ENCODE measurements at places on chromosomes 2 and 18.

- H3K4me1 ChIP-seq: no peaks in the 10 kb centered on the region
- H3K36me3 ChIP-seq: no peaks in the 10 kb centered on the region
- no peaks in the 10 kb centered on the region for H3K27me3 ChIP-seq
- no peak for DNase-seq
- H3K4me3 ChIP-seq: no peak overlapping the region
Observed at GRCh38 chr2:18467749-18468360, 92.6 kb downstream of the RDH14 start.

GRCh38 chr18:31943878-31944816 lies 1.2 kb upstream of the TRAPPC8 start:
- no peak for DNase-seq
- H3K4me3 ChIP-seq: peak overlapping the region; percentile 100
- H3K27me3 ChIP-seq: no peaks in the 10 kb centered on the region
- peaks cover 53% of the 10 kb centered on the region for H3K4me1 ChIP-seq
- peak overlapping the region; percentile 96 for H3K27ac ChIP-seq

DNA sequence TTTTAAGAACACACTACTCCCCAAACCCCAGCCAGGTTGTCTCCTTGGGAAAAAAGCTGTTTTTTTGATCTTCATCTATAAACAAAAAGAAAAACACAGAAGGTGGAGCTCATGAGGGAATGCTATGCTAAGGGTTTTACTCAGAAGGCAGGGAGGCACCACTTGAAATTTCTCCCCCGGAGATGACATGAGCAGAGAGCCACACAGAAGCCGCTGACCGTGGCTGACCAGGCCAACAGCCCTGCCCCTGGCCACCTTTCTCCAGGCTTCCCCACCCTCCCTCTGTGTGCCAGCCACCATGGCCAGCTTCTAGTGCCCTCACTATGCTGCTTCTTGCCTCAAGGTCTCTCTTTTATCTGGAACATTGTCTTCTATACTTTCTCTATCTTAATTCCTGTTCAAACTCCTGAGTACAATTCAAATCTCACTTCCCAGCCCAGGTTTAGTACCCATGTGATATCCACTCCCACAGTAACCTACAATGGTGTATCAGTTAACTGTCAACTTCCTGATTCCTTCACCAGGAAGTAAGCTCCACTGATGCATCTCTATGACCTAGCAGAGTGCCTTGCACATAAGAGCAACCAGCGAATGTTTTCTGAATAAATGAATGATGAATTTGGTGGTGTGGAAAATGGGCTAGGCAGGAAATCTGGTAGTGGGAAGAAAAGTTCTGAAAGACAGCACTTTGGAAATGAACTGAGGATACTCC lies 15.3 kb downstream of the LAPTM4A start:
- peak overlapping the region; percentile 36 for H3K27ac ChIP-seq
- no peak for DNase-seq
- no peaks in the 10 kb centered on the region for H3K27me3 ChIP-seq
- H3K4me1 ChIP-seq: no peaks in the 10 kb centered on the region
- H3K36me3 ChIP-seq: peaks cover 81% of the 10 kb centered on the region
- no peak overlapping the region for H3K4me3 ChIP-seq

GRCh38 chr2:216837740-216838139 lies 22.1 kb downstream of the TNP1 start:
- H3K27me3 ChIP-seq: no peaks in the 10 kb centered on the region
- DNase-seq: no peak
- H3K36me3 ChIP-seq: no peaks in the 10 kb centered on the region
- no peak overlapping the region for H3K27ac ChIP-seq
- H3K4me3 ChIP-seq: no peak overlapping the region

- DNase-seq: no peak
- H3K36me3 ChIP-seq: peaks cover 26% of the 10 kb centered on the region
- no peaks in the 10 kb centered on the region for H3K27me3 ChIP-seq
- H3K4me1 ChIP-seq: peaks cover 16% of the 10 kb centered on the region
- H3K27ac ChIP-seq: no peak overlapping the region
- no peak overlapping the region for H3K4me3 ChIP-seq
Observed at GRCh38 chr2:239312081-239312511, 88.7 kb downstream of the HDAC4 start.

DNA sequence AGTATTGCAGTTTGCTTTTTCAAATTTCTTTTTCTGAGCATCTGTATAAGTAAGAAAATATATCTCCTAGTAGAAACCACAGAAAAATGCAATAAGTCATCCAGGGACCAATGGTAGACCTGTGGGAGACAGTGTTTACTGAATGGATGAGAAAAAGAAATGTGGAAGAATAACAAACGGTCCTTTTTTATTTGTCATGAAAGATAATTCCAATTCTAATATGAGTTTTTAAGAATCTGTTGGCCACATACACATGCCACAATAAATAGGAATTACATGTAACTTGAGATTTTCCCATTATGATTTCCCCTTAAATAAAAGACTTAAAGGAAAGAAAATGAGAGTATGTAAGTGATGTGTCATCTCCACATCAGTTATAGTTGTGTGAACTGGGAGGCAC lies 107.7 kb upstream of the RAB27B start:
- H3K27ac ChIP-seq: no peak overlapping the region
- no peaks in the 10 kb centered on the region for H3K36me3 ChIP-seq
- no peaks in the 10 kb centered on the region for H3K27me3 ChIP-seq
- H3K4me1 ChIP-seq: peaks cover 4% of the 10 kb centered on the region

DNA sequence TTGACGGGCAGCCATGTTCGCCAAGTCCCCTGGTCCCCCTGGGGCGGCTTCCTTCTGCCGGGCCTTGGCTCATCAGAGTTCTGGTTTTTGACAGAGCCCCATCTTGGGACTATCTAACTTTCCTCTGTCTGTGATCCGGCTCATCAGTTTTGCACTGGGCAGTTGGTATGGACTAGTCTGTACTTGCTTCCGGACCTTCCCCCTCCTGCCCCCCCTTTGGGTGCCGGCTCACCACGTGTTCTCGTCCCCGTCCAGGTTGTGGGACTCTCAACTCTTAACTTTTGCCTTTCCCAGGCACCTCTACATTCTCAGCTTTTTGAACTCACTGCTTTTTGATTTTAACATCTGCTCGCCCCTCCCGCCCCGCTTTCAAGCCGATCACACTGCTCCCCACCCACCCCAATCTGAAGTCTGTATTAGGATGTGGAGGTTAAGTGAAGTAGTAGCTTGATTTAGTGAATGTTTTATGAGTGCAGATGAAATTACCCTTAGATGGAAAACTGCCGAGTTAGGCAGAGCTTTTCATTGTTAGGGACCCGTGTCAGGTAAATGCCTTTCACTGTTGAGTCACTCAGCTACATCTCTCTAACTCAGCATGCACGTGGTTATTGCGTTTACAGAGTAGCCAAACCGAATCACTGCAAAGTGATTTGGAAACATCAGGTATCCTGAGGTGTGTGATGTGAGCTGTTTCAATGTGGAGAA lies 874 bp downstream of the WDR43 start:
- peak overlapping the region; percentile 85 for H3K27ac ChIP-seq
- peaks cover 38% of the 10 kb centered on the region for H3K4me1 ChIP-seq
- DNase-seq: peak; percentile 27
- H3K4me3 ChIP-seq: peak overlapping the region; percentile 98

- DNase-seq: no peak
- no peak overlapping the region for H3K4me3 ChIP-seq
- no peaks in the 10 kb centered on the region for H3K36me3 ChIP-seq
Observed at GRCh38 chr18:10128921-10129501, 215.2 kb downstream of the VAPA start.

DNA sequence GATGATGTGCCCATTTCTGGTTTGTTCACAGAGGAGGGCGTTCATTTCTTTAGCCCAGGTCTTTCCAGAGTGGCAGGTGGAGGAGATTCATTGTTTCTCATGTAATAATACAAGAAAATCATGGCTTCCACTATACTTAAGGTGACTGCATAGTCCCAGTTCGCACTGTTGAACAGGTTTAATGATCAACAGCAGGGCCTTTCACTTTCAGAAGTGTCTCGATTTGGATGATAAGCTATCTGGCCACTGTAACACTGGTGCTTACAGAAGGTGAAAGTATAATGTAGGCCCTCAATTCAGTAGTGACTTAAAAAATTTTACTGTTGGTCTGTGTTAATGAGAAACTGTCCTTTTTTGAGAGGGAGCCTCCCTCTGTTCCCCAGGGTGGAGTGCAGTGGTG lies 1.4 kb downstream of the RMC1 start:
- no peak for DNase-seq
- H3K36me3 ChIP-seq: peaks cover 7% of the 10 kb centered on the region
- peak overlapping the region; percentile 96 for H3K4me3 ChIP-seq
- no peak overlapping the region for H3K27ac ChIP-seq
- H3K4me1 ChIP-seq: peaks cover 21% of the 10 kb centered on the region
- H3K27me3 ChIP-seq: peaks cover 12% of the 10 kb centered on the region

DNA sequence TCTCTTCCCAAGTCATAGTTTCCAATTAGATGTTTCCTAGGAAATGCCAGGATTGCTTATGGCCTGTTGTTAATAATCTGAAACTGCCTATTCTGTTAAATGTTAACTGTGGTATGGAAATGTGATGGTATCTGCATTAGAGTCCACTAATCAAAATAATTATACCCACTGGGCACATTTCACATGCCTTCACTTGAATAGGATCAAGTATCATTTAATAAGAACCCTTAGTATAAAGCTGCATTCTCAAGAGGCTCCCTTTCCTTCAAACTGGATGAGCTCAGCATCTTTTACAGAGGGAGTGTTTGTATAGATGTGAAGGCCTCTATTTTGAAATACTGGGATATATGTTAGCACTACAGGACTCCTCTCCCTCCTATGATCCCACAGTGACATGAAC lies 477.2 kb upstream of the VRK2 start:
- no peaks in the 10 kb centered on the region for H3K36me3 ChIP-seq
- no peak overlapping the region for H3K4me3 ChIP-seq
- no peak for DNase-seq
- no peaks in the 10 kb centered on the region for H3K27me3 ChIP-seq

DNA sequence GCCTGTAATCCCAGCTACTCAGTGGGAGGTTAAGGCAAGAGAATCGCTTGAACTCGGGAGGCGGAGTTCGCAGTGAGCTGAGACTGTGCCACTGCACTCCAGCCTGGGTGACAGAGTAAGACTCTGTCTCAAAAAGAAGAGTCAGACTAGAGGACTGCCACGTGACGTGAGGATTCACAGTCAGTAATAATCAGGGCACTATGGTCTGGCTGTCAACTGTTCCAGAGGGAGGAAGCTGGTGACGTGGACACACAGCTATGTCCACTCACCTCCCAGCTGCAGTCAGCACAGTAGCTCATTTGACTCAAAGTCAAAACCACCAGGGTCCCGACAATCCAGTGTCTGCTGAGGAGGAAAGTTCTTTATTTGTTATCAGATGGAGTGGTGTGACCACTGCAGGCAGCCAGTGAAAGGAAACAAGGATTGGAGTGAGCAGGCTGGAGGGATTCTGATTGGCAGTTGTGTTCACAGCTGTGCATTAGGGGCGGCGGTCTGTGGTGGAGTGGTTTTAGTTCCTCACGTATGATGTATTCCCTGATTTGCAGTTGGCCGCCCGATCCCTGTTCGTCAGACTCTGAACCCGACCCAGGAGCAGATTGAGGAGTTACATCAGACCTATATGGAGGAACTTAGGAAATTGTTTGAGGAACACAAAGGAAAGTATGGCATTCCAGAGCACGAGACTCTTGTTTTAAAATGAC lies 37.9 kb downstream of the MOGAT1 start:
- no peaks in the 10 kb centered on the region for H3K27me3 ChIP-seq
- H3K4me1 ChIP-seq: peaks cover 36% of the 10 kb centered on the region
- peak; percentile 26 for DNase-seq
- peak overlapping the region; percentile 42 for H3K27ac ChIP-seq
- H3K36me3 ChIP-seq: no peaks in the 10 kb centered on the region
- no peak overlapping the region for H3K4me3 ChIP-seq

DNA sequence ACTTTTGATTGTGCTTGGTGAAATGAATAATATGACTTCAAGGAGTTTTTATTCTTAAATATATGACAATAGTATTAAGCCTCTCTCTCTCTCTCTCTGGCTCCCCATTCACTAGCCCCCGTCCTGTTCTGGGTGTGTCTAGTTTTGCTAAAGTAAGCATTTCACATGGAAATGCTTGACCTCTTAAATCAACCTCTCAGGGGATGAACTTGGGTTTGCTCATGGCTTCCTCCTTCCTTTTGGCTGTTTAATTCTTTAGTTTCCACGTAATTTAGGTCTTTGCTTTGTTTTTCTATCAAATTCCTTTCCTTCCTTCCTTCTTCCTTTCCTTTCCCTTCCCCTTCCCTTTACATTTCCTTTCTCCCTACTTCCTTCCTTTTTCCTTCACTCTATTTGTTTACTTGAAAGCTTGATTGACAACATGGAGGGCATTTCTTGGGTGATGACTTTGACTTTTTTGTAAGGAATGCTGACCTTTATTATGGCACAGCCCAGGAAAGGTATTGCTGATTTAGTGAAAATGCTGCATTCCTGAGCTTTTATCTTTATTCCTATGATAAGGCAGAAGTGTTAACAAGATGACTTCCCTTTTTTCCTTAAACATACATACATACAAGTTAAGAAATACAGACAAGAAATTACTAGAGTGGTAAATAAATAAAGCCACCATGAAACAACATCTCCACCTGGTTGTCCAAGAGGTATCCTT lies 3.6 kb downstream of the DPP4 start:
- no peak overlapping the region for H3K4me3 ChIP-seq
- DNase-seq: no peak
- H3K27me3 ChIP-seq: peaks cover 30% of the 10 kb centered on the region
- H3K36me3 ChIP-seq: no peaks in the 10 kb centered on the region
- H3K4me1 ChIP-seq: peaks cover 37% of the 10 kb centered on the region

DNA sequence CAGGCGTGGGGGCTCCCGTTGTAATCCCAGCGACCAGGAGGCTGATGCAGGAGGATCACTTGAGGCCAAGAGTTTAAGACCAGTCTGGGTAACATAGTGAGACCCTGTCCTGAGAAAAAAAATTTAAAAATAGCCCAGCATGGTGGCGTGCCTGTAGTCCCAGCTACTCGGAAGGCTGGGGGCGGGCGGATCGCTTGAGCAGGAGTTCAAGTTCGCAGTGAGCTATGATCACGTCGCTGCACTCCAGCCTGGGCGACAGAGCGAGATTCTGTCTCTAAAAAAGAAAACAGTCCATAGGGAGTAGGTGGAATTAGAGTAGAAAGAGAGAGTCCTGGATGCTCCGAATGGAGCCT lies 325 bp upstream of the TTLL4 start:
- peaks cover 7% of the 10 kb centered on the region for H3K36me3 ChIP-seq
- H3K27me3 ChIP-seq: no peaks in the 10 kb centered on the region
- H3K27ac ChIP-seq: no peak overlapping the region
- H3K4me3 ChIP-seq: peak overlapping the region; percentile 98

- DNase-seq: peak; percentile 19
- no peaks in the 10 kb centered on the region for H3K4me1 ChIP-seq
- peaks cover 40% of the 10 kb centered on the region for H3K27me3 ChIP-seq
Observed at GRCh38 chr2:152189622-152190495, 14.3 kb upstream of the STAM2 start.

GRCh38 chr2:55391155-55391554 lies 28.5 kb downstream of the CCDC88A start:
- peaks cover 9% of the 10 kb centered on the region for H3K36me3 ChIP-seq
- no peak for DNase-seq
- H3K4me1 ChIP-seq: peaks cover 16% of the 10 kb centered on the region
- no peaks in the 10 kb centered on the region for H3K27me3 ChIP-seq
- no peak overlapping the region for H3K4me3 ChIP-seq

- H3K27ac ChIP-seq: no peak overlapping the region
- H3K4me1 ChIP-seq: peaks cover 71% of the 10 kb centered on the region
- DNase-seq: no peak
- H3K4me3 ChIP-seq: no peak overlapping the region
- peaks cover 12% of the 10 kb centered on the region for H3K36me3 ChIP-seq
- peaks cover 22% of the 10 kb centered on the region for H3K27me3 ChIP-seq
Observed at GRCh38 chr2:60414495-60415138, 138.8 kb downstream of the BCL11A start.
